ENCODE measurements at places on chromosomes 2 and 18.

- DNase-seq: no peak
Measured at GRCh38 chr2:170380267-170380666, 202.3 kb downstream of the MYO3B start.

DNA sequence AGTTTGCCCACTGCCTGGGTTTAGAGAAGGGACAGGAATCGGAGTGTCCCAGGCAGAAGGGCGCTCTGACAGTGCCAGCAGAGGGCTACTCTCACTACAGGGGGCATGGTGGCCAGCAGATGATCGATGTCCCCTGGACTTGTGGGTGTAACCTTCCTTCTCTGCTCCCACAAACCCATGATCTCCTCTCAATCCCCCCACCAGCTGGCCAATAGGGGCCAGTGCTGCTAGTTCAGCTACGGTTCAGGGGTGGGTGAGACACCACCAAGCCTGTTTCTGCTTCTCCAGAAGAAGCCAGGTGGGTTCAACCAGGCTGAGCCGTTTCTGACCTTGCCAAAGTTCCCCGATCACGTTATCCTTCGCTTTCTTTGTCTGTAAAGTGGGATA lies 1.3 kb downstream of the NPPC start:
- no peak for DNase-seq

DNA sequence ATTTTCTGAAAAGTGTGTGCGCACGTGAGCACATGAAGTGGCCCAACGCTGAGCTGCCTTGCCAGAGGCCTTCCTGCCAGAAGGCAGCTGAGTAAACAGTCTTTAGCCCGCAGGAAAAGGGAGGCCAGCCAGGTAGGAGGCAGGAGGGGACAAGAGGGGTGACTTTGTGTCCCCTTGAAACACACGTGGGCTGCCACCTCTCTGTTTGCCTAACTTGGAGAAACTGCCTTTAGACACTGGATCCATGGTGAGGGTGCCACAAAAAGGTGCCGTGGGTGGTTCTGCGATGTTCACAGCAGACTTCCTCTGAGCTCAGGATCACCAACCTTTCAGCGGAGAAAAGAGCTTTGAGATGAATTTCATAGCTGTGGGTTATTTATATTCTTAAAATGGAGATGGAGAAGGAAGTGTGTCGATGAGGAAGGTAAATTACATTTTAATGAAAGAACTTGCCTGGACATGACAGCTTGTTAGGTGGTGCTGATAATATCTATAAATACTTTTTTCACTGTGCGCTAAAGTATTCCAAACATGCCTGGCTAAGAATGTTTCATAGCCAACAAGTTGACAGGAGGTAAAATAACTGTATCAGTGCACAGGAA lies 36.6 kb upstream of the ASB1 start:
- DNase-seq: no peak

GRCh38 chr2:118536306-118536705 lies 311.1 kb downstream of the EN1 start:
- no peak for DNase-seq

GRCh38 chr2:219530048-219530963 lies 13.3 kb downstream of the CHPF start:
- no peak for DNase-seq

DNA sequence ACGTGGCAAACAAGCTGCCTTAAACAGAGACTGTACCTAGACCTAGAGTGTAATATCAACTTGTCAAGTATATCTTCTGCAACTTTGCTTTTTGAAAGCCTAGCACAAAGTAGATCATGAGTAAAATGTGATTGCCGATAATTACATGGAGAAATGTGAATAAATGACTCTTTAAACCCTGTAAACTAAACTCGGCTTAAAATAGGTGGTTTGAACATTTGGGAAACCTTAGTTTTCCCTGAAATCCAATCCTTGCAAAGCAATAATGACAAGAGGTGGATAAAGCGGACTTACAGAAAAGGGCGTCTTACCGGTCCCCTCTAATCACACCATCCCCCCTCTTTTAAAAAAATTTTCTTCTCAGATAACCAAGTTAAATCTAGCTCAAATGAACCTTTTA lies 549 bp upstream of the PSMD14 start:
- DNase-seq: no peak

GRCh38 chr2:20447437-20448245 lies 767 bp downstream of the RHOB start:
- no peak for DNase-seq

DNA sequence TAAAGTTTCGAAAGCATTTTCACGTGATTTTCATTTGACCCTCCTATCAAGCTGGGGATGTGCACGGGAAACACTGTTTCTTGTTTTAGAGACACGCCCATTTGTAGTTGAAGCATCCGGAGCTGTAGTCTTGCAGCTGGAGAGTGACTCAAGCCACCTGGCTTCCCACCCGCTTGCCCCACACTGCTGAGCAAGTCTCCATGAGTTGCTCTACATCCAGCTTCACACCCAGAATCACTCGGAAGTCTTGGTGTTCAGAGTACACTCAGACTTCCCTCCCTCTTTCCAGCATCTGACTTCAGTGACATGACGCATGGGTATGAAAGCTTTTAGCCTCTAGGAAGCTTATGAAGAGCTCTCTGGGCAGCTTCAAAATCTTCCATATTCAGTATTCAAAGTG lies 262.4 kb downstream of the NBAS start:
- no peak for DNase-seq

GRCh38 chr2:64336171-64336570 lies 117.8 kb upstream of the LGALSL start:
- DNase-seq: no peak

DNA sequence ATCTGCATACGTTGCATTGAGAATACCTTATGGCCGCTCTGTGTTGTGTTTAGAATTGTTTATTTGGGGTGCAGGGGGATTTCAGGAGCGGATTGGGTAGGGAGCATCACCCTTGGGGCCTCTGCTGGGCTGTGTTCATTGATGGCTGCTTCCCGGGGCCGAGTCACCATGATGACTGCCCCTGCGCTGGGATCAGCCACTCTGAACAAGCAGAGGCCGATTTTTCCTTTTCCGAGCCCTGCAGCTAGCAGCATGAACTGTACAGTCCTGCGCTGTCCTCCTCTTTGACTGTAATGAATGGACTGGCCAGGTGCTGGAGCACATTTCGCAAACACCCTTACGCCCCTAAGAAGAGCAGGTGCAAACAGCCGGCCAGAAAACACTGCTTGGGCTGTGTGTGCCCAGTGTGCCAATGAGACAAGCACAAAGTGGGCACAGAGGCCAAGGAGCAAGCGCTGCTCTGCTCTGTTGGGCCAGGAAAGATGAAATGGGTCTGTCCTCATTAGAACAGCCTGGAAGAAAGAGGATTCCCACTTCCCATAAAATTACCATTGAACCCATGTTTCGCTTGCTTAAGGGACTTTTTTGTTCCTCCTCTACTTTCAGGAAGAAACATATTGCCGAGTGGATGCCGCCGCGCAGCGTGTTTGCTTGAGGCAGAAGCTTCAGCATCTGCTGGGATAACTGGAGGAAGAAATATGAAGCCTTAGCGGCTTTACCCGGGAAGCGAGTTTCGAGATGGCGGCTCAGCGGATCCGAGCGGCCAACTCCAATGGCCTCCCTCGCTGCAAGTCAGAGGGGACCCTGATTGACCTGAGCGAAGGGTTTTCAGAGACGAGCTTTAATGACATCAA lies 82.7 kb downstream of the SH3BP4 start:
- DNase-seq: no peak

GRCh38 chr2:26466662-26467310 lies 11.1 kb downstream of the OTOF start:
- no peak for DNase-seq

GRCh38 chr2:68847751-68848150 lies 23.4 kb downstream of the BMP10 start:
- no peak for DNase-seq

DNA sequence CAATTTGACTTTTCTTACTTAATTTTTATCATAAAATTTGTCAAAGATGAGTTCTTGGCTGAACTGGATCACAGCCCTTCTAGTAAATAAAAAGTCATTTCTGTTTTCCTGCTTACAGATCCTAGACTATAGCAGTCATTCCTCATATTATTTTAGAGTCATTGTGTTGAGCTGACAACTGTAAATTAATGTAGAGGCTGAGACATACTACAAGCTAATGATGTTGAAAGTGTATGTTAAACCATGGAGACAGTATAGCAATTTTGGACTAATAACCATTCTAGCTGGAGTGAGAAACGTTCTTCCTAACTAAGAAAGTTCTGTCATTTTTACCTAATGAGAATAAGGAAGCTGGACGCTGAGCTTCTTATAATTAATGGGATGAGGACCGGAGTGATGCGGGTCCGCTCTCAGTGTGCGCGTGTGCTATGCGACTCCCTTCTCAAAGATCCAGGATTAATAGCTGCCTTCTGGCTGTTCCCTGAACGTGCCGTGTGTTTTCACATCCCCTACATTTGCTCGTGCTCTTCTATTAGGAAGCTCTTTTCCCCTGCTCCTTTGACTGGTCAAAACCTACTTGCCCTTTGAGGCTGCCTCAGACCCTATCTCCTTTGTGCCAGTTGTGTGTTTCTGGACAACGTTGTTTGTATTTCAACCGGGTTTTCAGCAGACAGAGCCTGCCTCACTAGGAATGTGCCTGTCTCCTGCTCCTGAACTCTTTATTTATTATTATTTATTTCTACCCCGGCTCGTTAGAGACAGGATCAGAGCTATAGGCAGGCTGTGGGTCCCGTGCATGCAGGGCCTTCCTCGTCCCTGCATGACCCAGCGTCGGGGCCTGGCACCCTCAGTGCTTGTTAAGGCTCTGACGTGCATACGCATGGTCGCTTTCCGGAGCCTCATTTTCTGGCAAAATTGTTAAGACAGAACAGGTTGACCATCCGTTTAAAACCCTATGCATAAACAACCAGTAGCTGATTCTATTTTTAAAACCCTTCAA lies 182.6 kb downstream of the DCDC2C start:
- DNase-seq: no peak

- no peak for DNase-seq
Measured at GRCh38 chr2:218209078-218209477, 7.9 kb upstream of the ARPC2 start.

DNA sequence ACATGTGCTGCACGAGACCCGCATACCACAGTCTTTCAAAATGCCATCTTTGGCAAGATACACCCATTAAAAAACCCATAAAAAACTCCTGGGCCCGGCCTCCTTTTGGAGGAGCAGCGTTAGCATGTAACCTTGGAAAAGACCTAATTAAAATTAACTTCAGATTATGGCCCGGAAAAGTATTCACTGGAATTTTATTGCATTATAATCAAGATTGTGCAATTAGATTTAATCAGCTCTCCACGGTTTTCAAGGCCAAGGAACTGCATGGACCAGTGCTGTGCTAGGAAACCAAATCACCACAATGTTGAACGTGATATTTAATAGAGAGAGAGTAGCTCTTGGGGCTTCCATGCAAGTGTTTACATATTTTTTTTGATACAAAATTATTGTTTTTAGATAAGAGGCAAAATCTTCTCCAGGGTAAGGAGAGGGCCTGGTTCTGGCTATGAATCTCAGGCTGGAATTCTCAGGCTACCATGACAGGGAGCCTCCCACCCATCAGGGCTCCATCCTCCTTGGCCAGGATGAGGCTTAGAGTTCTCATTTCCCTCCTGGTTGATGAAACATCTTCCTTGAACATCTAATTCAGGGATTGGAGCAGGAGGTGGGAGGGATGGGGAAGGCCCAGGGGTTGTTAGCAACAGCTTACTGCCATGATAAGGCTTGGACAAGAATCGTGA lies 82.0 kb upstream of the TTC39C start:
- DNase-seq: peak; percentile 81

GRCh38 chr2:233400961-233401360 lies 46.7 kb downstream of the DGKD start:
- no peak for DNase-seq

GRCh38 chr2:20668871-20669475 lies 2.0 kb downstream of the GDF7 start:
- no peak for DNase-seq

DNA sequence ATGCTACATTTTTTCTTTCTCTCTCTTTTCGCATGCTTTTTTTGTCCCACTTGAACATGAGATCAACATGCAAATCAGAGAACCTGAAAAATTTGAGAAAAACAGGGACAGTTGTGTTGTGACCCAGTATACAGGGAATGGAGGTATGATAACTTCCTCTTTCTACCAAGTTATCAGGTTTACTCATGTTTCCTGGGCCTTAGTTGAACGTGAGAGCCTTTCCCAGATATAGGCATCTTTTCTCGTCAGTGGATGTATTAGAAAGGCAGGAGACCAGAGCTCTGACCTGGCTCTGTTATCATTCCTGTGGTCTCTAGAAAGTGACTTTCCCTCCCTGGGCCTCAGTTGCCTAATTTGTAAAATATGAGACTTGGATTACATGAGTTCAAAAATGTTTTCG lies 30.1 kb upstream of the FAM117B start:
- DNase-seq: no peak

DNA sequence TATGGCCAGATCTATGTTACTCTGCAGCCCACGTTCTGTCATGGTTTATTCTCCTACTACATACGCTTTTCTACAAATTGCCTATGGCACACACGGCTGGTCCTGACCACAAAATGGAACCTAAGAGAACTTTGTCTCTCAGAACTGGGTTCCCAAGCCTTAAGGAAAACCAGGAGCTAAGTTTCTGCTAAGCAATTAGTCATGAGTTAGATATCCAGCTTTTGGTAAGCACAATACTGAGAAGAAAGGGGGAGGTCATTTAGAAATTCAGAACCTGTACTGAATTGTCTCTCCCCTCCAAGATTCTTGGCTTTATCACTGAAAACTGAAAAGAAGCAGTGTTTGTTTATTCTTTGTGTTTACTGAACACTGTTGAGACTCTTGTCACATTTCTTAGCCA lies 283.5 kb upstream of the TANK start:
- DNase-seq: no peak

DNA sequence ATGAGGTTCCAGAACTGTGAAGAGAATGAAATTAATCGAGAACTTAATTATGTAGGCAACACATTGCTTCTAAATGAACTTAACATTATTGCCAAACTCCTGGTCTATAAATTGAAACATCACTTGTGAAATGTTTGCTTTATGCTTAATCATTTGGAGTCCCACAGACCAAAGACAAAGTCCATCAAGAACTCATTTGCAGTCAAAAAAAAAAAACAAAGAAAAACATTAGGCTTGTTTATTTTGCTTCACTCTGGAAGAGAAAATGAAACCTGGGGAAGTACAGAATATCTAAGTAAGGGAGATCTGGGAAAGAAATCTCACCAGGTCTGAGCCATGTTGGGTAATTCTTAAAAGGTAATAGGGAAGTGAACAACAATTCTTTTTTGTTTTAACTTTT lies 1363.5 kb upstream of the DDX18 start:
- DNase-seq: no peak

DNA sequence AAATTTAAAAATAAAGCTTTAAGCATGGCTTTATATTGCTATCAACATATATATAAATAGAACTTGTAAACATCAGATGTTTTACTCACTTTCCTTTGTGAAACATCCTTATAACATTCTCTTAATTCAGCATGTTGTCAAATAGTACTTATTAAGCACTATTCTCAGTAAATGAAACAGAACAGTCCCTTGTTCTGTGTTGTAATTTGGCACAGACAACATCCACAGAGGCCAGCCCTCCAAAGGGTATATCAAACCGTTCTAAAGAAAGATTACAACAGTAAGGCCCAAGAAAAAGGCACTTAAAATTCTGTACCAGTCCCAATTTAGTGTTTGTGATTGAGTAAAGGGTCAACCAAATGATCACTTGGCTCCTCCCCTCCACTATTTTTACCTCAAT lies 46.0 kb downstream of the GAREM1 start:
- no peak for DNase-seq

Data from BJ (cell line).